WERI-Rb-1 (cell line): ENCODE measurements at places on chromosomes 16 and 17.

GRCh38 chr16:47467501-47467900 lies 6.4 kb downstream of the PHKB start:
- DNase-seq = no peak

- DNase-seq = peak; percentile 60
Measured at GRCh38 chr17:39231591-39232551, 6.1 kb upstream of the STAC2 start.

GRCh38 chr16:14196011-14196410 lies 124.9 kb downstream of the MRTFB start:
- no peak for DNase-seq

DNA sequence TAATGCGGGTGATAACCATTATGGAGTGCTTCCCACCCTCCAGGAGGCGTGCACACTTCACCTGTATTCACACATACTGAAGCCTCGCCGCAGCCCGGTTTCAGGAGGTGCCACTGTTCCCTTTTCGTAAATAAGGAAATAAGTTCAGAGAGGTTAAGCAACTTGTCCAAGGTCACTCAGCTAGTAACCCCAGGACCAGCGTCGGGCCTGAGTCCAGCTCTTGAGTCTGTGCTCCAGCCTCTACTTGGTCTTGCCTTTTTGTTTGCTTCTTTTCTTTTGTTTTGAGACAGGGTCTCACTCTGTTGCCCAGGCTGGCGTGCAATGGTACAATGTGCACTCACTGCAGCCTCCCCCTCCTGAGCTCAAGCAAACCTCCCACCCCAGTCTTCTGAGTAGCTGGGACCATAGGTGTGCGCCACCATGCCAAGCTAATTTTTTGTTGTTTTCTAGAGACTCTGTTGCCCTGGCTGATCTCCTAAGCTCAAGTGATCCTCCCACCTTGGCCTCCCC lies 63.5 kb upstream of the CIBAR2 start:
- DNase-seq = no peak

GRCh38 chr16:3088450-3088849 lies 10.6 kb downstream of the ZSCAN10 start:
- no peak for DNase-seq

DNA sequence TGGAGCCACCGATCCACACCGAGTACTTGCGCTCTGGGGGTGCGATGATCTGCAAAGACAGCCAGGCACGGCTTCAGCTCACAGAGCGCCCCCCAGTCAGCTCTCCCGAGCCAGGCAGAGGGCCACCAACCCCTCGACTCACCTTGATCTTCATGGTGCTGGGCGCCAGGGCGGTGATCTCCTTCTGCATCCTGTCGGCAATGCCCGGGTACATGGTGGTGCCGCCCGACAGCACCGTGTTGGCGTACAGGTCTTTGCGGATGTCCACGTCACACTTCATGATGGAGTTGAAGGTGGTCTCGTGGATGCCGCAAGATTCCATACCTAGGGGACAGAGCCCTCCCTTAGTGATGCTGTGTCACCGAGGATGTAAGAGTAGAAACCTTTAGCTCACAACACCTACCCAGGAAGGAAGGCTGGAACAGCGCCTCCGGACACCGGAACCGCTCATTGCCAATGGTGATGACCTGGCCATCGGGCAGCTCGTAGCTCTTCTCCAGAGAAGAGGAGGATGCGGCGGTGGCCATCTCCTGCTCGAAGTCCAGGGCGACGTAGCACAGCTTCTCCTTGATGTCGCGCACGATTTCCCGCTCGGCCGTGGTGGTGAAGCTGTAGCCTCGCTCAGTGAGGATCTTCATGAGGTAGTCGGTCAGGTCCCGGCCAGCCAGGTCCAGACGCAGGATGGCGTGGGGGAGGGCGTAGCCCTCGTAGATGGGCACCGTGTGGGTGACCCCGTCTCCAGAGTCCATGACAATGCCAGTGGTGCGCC lies 1.6 kb downstream of the ACTG1 start:
- peak; percentile 25 for DNase-seq

- no peak for DNase-seq
Measured at GRCh38 chr17:66002812-66003211, 189.1 kb downstream of the CEP112 start.

- DNase-seq = no peak
Measured at GRCh38 chr16:58654560-58655214, 25.1 kb upstream of the CNOT1 start.

DNA sequence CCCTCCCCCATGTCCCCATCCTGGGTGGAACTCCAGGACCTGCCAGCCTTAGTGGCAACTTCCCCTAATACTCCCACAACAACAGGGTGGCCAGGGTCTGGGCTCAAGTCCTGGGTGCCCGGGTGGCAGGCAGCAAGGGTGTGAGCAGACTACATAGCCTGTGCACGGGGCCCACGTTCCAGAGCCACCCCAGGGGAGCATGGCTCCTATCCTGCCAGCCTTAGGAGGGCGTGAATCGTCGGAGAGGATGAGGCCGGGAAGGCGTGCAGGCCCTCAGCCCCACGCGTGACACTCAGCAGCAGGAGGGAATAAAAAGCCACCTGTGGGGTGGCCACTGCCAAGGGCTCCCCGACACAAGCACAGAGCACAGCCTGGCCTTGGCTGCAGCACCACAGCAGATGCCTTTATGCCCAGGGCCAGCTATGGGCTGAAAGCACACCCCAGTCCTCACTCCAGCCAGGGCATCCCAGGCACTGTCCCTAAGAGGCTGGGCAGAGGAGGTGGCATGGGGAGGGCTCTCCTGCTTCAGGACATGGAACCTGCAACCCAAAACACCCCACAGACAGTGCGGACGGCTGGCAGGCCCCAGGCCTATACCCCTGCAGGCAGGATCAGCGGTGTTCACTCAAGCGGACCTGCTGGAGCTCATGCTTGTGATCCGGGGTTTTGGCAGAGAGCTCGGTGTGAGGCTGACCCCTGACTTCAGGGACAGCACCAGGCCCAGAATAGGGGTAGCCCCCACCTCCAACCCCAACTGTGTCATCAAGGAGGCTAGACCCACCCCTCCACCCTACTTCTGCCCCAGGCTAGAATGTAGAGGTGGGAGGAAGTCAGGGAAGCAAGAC lies 2.7 kb downstream of the BCAR1 start:
- DNase-seq = no peak

- DNase-seq = peak; percentile 39
Measured at GRCh38 chr17:68368387-68368786, 77.1 kb downstream of the ARSG start.

GRCh38 chr16:30778549-30779244 lies 8.3 kb downstream of the ZNF629 start:
- no peak for DNase-seq

DNA sequence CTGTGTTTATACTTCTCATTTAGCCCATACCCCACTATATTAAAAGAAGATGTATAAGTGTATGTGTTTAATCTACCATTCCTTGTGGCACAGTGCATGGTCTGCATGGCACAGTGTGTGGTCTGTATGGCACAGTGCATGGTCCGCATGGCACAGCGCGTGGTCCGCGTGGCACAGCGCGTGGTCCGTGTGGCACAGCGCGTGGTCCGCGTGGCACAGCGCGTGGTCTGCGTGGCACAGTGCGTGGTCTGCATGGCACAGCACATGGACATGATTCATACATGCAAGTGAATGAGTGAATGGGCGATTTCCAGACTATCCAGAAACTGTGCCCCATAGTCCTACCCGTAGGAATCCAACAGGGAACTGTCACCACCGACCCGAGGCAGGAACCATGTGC lies 632.6 kb downstream of the MAF start:
- DNase-seq = no peak

DNA sequence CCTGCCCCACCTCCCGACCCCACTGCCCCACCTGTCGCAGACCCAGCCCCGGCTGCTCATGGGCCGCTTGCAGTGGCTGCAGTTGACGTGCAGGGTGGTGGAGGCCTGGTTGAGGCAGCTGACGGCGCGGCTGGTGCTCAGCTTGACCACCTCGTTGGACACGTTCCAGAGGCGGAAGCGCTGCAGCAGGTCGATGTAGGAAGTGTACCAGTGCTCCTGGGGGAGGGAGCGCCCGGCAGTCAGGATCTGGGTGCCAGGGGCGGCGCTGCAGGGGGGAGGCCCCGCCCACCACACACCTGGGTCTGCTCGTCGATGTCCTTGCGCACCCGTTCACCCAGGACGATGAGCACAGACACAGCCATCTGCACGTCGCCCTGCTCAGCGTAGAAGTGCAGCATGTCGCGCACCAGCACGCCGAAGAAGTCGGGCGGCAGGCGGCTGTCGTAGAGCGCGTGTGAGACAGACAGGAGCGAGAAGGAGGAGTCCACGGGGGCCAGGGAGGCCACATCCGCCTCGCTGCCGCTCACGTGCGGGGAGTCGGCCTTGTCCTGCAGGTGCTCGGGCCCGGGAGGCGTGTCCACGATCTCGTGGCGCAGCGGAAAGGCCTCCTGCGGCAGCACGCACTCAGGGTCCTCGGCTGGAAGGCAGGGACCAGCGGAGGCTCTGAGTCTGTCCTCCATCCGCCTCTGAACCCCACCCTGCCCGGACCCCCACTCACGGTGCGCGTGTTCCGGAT lies 995 bp upstream of the JMJD8 start:
- no peak for DNase-seq

DNA sequence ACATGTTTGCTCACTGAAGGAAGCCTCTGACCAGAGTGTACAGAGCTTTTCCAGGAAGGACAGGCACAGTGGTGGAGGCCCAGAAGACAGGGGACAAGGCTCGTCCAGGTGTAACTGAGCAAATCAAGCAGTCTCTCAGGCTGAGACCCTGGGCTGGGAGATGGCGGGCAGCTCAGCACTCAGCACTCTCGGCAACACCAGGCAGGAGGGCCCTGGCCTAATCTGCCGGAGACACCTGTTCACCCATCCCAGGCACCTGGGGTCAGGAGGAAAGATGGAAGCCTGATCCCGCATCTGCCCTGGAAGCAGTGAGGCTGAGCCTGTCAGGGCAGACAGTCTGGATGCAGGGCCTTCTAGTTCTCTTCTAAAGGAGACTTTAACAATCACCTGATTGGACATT lies 4.8 kb downstream of the RASL10B start:
- DNase-seq = peak; percentile 65

- no peak for DNase-seq
Measured at GRCh38 chr17:80891397-80892018, 100.1 kb upstream of the CHMP6 start.

DNA sequence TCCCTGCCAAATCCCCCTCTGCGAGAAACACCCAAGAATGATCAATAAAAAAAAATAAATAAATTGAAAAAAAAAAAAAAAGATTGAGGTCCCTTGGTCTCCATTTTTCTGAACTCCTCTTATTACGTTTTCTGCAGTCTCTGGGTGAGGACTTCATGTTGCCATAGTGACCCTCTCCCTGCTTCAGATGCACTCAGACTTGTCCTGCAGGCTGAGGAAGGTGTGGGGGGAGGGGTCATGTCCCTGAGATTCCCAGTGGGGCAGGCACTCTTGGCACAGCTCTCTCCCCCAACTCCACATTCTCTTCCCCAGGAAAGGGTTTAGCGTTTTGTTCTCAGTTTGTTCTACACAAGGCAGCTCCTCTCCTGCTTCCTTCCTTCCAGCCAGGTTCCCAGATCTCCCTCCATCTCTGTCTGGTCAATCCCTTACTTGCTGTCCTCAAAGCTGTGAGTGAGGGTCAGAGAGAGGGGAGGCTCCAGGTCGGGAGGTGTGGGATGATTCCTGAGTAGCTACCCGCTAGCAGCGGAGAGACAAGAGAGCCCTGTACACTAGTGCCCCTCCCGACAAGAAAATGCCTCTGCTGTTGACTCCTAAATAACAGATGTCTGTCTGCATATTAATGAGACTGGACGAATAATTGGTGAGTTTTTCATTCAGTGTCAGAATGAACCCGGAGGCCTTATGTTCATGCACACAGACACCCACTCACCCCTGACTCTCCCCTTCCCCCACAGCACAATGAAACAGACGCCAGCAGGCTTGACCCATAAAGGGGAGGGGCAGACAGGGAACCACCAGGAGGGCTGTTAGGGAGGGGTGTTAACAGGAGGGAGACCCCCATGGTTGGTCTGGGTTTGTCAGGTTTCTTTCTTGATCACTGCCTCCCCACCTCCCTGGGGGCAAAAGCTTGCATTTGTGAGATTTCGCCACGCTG lies 9.2 kb downstream of the RND2 start:
- peak; percentile 65 for DNase-seq

- no peak for DNase-seq
Measured at GRCh38 chr17:11795906-11796305, 197.6 kb downstream of the DNAH9 start.

DNA sequence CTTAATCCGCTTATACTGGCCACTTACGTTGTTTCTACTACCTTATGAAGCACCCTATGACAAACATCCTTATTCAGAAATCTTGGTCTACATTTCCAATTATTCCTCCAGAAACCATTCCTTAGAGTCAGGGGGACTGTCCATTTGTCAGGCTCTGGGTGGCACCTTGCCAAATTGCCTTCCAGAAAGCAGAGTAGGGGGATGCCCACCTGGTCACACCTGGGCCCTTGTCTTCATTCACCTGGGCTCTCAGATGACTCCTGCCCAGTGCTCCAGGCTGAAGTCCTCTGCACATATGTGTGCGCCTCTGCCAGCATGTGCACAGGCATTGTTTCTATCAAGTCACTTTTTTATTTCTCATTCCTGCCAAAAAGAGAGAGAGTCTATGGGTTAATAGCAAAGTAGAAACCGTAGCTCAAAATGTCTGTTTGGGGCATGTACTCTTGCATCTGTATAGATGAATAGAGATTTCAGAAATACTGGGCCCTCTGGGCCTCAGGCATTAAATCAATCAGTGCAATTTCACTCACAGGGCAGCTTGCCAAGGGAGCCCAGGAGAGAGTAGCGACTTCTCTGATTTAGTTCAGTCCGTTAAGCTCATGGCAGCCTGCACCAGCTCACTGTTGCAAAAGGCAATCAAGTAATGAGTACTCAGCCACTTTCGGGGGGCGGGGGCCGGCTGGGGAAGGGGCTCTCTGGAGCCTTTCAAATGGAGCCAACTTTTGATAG lies 104.7 kb downstream of the SOCS1 start:
- DNase-seq = peak; percentile 50

- no peak for DNase-seq
Measured at GRCh38 chr17:76281573-76282371, 16.6 kb downstream of the UBALD2 start.

DNA sequence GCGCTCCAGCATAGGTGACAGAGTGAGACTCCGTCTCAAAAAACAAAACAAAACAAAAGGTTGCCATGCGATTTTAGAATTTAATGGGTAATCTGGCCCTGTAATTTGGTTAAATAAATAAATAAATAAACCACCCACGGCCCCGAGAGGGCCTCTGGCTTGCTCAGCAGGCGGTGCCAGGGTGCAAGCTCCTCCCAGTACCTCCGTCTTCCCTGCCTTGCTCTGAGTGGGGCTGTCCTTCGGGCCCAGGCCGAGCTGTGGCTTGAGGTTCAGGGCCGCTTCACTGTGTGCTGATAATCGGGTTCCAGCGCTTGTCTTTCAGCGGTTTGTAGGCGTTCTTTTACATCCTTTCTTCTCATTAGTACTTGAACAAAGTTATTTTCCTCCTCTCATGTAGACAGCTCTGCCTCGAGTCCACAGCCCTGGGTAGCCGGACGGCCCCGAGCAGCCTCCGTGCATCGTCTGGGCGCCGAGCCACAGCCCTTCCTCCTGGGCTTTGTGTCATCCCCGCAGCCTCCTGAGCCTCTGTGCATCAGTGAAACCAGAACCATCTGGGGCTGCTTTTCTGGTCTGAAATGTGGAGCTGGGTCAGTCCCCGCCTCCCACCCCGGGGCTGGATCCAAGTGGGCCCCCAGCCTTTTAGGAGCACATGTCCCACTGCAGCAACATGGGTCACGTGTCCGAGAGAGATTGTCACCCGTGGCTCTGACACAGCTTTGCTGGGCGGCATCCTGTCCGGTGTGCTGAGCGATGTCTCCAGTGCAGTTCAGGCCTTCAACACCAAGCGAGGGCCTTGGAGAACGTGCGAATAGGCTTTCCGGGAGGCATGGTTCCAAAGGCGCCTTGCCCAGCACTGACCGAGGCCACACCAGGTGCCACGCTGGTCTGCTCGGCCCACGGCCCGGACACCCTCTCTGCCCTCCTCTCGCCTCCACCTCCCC lies 157.4 kb upstream of the CHMP6 start:
- DNase-seq = peak; percentile 64
